Activated T-helper 17 cell treated with anti-CD3 and anti-CD28 coated beads, Interleukin-2, amount 50 U/mL, for 72 hours (primary cell): ENCODE measurements at places on chromosomes 2 and 18. TPM values are rescaled to one million over a fixed set of nuclear protein-coding genes. Genes with fewer than 3 reads are reported as not detected.

Gene PKDCC
- not detected for total RNA-seq

Gene GALNT5
- total RNA-seq: 0.08 TPM

Gene CD207
- total RNA-seq: not detected

Gene UGT1A8
- 0.42 TPM for total RNA-seq

Gene SPHKAP
- not detected for total RNA-seq

Gene AQP12B
- total RNA-seq: not detected

Gene VWA3B
- total RNA-seq: not detected

Gene SCN7A
- total RNA-seq: not detected

Gene FASTKD1
- total RNA-seq: 59.6 TPM

Gene DNAH7
- total RNA-seq: not detected

Gene TRAF3IP1
- 3.4 TPM for total RNA-seq

Gene IL36G
- not detected for total RNA-seq

Gene SLC25A12
- 30.1 TPM for total RNA-seq

Gene BBS5
- 4.0 TPM for total RNA-seq

DNA sequence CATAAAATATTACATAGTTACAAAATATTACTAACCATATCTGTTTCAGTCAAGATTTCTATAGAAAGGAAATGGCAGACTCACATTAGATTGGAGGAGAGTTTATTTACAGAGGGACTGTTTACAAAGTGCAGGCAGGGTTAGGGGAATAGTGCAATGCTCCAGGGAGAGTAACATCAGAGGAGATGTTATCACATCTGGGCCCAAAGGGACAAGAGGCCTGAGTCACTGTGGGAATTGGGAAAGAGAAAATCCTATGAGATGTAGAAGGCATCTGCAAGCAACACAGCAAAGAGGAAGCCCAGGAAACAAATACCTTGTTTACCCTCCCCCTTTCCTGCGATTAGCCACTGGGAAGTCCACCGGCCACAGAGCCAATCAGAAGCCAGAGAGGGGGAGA is 227.3 kb upstream of the TANK start:
- no peak for ATAC-seq

GRCh38 chr2:184799379-184799778 is 201.1 kb downstream of the ZNF804A start:
- ATAC-seq: no peak

GRCh38 chr2:234218266-234219045 is 168.0 kb downstream of the SPP2 start:
- ATAC-seq: no peak

- ATAC-seq: no peak
These were observed 44.0 kb downstream of the CSRNP3 start for GRCh38 chr2:165513479-165513878.

DNA sequence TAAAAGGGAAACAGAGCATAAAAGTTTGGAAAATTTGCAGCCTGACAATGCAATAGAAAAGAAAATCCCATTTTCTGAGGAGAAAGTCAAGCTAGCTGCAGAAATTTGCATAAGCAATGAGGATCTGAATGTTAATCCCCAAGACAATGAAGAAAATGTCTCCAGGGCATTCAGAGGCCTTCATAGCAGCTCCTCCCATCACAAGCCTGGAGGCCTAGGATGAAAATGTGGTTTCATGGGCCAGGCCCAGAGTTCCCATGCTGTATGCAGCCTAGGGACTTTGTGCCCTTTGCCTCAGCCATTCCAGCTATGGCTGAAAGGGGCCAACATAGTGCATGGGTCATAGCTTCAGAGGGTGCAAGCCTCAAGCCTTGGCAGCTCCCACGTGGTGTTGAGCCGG is 10.3 kb upstream of the SCN1A start:
- no peak for ATAC-seq

GRCh38 chr18:41940506-41941215 is 14.4 kb upstream of the PIK3C3 start:
- no peak for ATAC-seq

GRCh38 chr2:133862400-133862977 is 294.2 kb upstream of the NCKAP5 start:
- no peak for ATAC-seq

GRCh38 chr18:41967680-41968079 is 12.6 kb downstream of the PIK3C3 start:
- no peak for ATAC-seq

- ATAC-seq: no peak
These were observed 4.1 kb downstream of the ATG4B start for GRCh38 chr2:241641631-241642030.

DNA sequence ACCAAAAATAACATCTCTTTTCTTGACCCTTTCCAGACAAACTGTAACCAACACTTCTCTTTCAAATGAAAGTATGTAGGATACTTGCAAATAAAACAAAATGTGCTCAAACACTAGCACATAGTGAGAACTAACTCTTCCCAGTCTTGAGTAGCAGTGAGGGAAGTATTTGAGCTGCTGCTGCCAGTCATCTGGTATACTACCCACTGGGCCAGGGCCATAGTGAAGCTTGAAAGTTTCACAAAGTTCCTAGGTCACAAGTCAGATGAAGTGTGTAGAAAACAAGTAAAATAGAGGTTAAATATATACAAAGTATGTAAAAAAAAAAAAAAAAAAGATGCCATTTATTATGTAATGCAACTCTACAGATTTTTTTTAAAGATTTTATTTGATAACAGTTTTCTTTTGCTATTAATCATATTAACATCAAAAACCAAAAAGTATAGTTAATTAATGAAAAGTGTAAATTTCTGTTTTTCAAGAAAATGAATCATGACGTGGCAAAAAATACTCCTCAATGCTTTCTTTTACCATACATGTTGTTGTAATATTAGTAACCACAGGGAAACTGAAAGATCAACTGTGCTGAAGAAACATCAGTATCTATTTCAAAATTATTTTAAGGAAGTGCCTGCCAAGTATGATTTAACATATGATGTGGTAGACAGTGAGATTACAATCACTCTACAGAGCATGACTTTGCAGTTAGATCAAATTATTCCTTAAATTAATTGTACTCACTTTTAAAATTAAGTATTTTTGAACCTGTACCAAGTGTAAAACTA is 21.6 kb upstream of the TRIB2 start:
- no peak for ATAC-seq

DNA sequence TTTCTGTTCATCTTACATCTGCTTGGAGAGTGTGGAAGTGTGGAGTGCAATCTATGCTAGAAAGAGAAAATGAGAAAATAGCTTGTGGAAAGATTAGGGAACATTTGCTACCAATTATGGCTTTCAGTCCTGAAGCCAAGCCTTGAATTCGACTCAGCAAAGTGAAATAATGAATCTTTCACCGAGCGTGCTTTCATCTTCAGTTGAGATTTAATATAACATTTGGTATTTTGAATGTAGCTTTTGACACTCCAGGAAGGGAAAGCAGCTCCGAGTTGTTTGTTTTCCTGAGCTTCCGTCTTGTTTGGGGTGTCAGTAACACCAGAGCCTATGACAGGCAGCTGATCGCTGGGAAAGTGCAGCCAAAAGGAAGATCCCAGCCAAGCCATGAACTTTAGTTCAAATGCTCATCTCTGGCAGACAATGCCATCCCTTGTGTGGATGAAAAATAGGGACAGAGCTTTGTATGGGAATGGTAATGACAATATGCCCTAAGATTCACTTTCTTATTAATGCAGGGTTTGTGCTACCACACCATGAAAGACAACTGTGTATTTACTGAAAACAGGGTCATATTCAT is 25.0 kb upstream of the PHLPP1 start:
- no peak for ATAC-seq

DNA sequence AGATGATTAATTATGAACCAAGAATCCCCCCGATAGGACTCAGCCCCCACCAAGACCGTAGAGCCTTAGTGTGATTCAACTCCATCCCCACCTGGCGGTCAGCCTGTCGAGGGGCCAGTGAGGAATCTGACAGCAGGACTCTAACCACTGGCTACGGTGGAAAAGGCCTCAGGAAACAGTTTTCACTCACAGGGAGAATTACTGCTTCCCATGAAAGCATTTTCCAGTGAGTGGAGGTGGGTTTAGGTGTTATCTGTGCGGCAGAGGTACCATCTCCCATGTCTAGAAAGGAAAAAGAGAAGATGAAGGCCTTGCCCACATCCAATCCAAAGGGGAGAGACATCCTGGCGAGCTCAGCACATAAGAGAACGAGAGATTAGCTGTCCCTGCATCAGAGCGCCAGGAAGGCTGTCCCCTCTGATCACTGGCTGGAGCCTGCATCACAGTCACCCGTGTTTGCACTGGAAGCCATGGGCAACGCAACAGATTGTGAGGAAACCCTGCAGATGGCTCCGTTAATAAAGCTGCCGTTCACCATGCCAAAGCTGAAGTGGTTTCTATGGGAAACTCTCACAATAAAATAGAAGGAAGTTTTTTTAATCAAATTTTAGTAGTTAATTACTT is 22.3 kb downstream of the COX7A2L start:
- no peak for ATAC-seq

GRCh38 chr2:27909901-27910300 is 19.4 kb downstream of the BABAM2 start:
- ATAC-seq: no peak

GRCh38 chr2:8176887-8177286 is 505.0 kb upstream of the ID2 start:
- no peak for ATAC-seq

DNA sequence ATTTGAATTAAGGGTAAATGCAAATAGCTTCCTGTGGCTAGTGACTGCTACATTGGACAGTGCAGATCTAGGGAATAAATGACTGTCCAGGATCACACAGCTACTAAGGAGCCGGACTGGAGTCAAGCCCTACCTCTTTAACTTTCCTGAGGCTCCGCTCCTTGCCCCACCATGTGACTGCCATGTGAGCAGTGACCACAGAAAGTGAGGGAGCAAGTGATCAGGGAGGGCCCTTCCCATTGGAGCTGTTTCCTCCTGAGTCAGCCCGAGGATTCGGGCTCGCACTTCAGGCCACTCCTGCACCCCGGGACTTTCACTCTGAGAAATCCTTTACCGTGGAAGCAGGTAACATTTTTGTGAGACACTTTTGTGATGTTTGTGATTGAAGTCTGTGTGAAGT is 198.0 kb downstream of the ANKRD30B start:
- ATAC-seq: no peak

- no peak for ATAC-seq
These were observed 14.9 kb upstream of the GALR1 start for GRCh38 chr18:77234504-77235365.

DNA sequence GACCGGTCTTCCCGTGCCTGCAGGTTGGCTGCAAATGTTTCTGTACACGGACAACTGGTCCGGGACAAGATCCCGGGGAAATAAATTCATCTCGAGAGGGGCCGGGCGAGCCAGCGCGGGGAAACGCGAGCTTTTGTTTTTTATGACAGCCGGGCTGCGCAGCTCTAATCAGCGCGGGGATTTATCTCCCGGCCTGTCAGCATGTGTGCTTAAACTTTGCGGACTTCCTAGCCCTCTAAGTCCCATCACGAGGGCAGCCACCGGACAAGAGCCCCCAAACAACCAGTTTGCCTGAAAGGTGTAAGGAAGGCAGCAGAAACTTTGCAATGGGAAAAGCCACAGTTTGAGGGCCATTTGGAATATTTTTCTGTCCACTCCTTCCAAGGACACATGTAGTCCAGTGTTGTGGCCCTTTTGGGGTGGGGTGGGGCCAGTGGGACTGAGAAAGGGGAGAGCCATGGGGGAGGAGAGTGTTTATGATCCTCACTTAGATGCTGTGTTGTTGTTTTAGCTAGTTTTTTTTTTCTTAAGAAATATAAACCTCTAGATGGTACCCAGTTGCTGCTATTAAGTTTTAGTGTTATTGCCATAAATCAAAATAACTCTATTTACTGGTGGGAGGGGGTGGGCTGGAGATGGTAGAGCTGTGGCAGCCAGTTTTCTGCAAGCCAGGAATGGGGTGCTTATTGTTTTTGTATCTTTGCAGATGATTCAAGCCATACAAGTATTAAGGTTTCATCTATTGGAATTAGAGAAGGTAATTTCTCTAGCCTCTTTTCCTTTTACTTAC is 6.0 kb downstream of the MEIS1 start:
- ATAC-seq: no peak

GRCh38 chr2:229718057-229718456 is 3.7 kb upstream of the DNER start:
- ATAC-seq: no peak

GRCh38 chr2:232320443-232320803 is 58.1 kb upstream of the ALPP start:
- no peak for ATAC-seq

DNA sequence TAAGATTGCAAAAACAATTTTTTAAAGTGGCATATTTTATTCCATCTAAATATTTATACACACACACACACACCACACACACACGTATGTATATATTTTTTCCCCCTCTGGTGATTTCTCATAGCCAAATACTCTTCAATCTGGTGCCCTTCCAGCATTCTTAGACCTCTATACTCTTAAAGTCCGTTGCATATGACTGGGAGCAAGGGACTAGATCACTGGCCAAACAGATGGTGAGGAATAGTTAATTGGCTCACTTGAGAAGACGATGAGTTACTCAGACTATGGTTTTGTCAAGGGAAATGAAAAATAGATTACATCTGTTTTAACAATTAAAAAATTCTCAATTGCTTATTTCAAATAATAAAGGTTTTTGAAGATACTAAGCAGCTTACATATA is 512.5 kb upstream of the LRRTM4 start:
- no peak for ATAC-seq

DNA sequence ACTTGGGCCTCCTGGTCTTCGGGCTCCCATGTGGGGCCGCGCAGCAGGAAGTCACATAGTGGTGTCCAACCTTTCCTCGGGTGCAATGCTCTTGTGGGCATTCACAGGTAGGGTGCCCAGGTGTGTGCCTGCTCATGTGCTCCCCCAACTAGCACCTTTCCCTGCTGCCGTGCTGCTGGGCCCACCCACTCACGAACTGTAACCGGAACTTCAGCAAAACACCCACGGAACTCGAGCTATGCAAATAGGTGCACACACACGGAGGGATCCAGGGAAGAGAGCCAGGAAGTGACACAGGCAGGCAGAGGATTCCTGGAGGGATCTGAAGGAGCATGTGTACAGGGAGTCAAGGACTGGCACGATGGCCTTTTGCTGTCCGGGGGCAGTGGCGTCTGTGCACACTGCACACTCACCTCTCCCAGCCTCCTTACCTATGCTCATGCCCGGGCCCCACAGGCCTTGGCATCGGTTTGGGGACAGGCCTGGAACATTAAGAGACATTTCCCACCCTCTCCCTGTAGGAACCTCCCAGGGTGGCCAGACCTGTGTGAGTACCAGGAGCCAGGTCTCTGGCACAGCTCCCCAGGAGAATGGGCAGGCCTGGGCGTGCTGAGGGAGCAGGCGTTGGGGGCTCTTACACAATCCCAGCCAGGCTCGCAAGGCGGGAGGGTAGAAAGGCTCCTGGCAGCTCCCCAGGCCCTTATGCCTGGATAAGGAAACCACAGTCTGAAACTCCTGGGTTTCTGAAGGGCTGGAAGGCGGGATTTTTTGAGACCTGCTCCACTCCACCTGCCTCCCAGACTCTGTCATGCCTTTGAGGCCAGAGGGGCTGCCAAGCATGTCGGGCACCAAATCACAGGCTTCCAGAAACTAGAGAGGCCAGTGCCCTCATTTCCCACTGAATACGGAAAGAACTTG is 6.6 kb upstream of the PTMA start:
- ATAC-seq: no peak

- ATAC-seq: no peak
These were observed 127.5 kb upstream of the MMADHC start for GRCh38 chr2:149715005-149715592.

- no peak for ATAC-seq
These were observed 232.4 kb downstream of the GBX2 start for GRCh38 chr2:235935773-235936172.
